ENCODE measurements at places on chromosomes 5 and 9.

DNA sequence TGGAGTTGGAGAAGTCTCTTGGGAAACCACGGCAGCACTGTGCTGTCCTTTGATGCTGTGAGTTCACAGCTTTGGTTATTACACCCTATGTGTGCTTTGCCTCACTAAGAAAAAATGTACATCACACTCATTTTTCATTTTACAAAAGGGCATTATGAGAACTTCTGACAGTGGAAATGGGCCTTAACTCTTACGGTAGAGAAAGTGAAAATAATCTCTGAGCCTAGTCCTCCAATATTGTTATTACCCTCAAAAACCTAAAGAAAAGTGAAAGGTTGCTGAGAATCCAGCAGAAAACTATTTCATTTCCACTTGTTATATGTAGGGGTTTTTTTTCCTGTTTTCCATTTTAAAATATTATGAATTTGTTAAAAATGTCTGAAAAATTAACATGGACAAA lies 8.2 kb upstream of the OR13D1 start:
- no peak for ATAC-seq

- no peak for ATAC-seq
Observed at GRCh38 chr5:42628821-42629220, 127.8 kb upstream of the CCDC152 start.

GRCh38 chr5:86029308-86029707 lies 588.4 kb upstream of the COX7C start:
- ATAC-seq: no peak

DNA sequence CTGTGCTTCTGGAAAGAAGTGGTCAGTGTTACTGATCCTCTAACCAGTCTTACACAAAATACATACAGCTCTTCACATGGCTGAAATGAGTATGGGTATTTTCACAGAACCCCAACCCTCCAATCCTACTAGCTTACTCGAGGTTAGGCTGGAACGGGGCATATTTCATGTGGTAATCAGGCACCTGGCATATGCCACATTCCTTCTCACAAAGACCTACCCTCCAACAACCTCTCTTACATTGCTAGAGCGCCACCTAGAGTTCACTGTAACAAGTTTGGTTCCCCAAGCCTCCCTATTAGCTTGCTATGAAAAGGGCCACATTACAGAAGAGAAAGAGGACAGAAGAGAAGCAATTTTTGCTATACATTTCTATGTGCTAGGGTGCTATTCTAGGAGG lies 597.3 kb downstream of the PRELID2 start:
- ATAC-seq: peak; percentile 91

DNA sequence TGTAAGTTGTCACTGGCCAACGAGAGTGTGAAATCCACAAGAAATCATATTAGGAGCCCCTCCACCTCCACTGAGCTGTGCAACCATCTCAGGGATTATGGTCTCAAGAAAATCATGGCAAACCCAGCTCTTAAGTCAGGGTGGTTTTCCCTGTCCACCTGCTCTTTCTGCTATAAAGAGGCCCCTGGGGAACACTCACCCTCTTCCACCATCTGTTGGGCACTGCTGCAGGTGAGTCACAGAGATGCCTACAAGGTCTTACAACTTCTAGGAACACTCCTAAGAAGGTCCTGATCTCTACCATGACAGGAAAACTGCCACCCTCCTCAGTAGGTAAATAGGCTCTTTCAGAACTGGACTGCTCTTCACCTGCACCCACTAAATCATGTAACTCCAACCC lies 61.8 kb downstream of the DRD1 start:
- ATAC-seq: no peak

DNA sequence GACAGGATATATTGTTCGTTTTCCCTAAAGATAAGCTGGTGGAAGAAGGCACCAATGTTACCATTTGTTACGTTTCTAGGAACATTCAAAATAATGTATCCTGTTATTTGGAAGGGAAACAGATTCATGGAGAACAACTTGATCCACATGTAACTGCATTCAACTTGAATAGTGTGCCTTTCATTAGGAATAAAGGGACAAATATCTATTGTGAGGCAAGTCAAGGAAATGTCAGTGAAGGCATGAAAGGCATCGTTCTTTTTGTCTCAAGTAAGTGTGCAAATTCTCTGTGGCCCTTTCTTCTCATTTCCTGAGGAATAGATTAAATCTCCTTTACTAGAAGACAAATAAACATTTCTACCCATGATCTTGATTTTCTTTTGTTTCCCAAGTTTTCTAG lies 38.0 kb downstream of the OSMR start:
- ATAC-seq: no peak

GRCh38 chr9:119924736-119925135 lies 555.5 kb upstream of the BRINP1 start:
- ATAC-seq: no peak

GRCh38 chr9:20504930-20505329 lies 117.4 kb downstream of the MLLT3 start:
- ATAC-seq: no peak

- no peak for ATAC-seq
Observed at GRCh38 chr5:132099076-132099748, 25.6 kb downstream of the CSF2 start.

GRCh38 chr5:65125591-65126541 lies 355.9 kb downstream of the ADAMTS6 start:
- ATAC-seq: no peak

- ATAC-seq: no peak
Observed at GRCh38 chr5:38756068-38756467, 89.7 kb upstream of the OSMR start.

DNA sequence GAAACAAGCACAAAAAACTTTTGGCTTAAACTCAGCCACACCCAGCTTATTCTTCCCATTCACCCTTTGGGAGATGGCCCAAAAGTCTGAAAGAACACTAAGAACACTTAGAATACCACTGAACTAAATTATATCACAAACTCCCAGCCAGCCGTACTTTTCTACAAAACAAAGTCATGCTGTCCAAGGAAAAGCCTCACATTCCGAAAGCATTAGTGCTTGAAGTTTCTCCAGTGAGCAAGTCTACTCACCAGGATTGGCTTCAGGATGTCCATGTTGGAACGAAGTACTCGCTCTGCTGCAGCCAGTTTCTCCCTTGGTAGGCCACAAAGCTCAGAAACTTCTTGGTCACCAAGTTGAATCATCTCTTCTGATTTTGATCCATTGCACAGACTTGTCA lies 69.7 kb downstream of the ABCA1 start:
- ATAC-seq: no peak

GRCh38 chr9:93223260-93224180 lies 39.6 kb downstream of the WNK2 start:
- peak; percentile 93 for ATAC-seq

DNA sequence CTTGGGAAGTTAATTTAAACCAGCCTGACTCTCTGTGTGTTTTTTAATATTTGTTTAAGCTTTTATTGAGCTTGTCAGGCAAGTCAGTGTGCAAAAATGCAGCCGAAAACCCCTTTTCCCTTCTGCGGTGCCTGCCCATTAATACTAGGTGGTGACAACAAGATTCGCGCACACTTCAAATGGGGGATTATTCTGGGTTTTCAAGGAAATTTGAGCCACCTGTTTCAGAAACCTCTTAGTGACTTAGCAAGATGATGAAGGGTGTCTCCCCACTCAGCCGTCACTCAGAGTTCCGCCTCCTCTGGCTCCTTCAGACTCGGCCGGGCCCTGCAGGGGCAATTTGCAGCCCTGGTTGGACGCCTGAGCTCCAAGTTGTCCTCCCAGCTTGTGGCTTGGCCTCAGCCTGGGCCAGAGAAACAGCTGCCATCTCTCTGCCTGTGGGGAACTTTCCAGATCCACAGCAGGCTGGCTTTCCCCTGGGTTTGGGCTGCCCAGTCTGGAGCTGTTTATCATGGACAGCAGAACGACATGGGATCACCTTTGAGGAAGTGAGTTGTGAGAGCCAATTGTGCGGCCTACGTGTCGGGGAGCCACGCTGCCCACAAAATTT lies 75.9 kb downstream of the SPRY4 start:
- peak; percentile 86 for ATAC-seq

DNA sequence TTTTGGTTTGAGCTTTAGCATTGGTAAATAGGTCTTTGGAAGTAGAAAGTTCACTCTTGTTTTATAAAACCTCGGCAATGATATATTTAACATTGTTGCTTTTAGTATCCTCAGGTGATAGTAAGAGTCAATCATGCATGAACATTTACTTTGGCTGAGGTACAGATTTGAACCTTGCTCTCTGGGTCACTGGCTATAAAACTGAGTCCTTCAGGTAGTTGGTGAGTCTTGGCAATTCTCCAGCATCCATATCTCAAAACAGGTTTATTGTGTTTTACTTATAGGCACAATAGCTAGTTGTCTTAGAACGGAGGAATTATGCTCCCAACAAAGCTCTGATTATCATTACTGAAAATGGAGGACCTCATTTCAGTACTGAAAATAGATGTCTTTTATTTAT lies 75.1 kb downstream of the MAT2B start:
- ATAC-seq: no peak

GRCh38 chr5:140043508-140043872 lies 391 bp upstream of the NRG2 start:
- ATAC-seq: peak; percentile 56

- peak; percentile 92 for ATAC-seq
Observed at GRCh38 chr5:33969572-33970452, 14.7 kb downstream of the SLC45A2 start.

DNA sequence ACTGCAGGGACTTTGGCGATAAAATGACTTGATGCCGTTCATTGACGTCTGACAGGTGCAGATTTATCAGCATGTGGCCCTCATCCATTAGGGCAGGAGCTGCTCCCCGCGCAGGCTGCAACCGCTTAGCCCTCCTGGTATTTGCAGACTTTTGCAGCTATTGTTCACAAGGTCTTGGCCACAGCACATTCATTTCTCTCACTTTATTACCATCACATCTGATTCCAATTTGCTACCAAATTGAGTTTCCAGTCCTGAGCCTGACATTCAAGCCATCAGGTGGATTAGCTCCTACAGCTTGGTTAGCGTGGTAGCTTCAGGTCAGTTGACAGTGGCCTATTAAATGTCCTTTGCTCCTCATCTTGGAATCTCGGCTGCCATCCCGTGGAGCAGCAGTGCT lies 299.2 kb downstream of the CD180 start:
- ATAC-seq: no peak

- ATAC-seq: no peak
Observed at GRCh38 chr9:36163786-36164170, 5.4 kb upstream of the CCIN start.

DNA sequence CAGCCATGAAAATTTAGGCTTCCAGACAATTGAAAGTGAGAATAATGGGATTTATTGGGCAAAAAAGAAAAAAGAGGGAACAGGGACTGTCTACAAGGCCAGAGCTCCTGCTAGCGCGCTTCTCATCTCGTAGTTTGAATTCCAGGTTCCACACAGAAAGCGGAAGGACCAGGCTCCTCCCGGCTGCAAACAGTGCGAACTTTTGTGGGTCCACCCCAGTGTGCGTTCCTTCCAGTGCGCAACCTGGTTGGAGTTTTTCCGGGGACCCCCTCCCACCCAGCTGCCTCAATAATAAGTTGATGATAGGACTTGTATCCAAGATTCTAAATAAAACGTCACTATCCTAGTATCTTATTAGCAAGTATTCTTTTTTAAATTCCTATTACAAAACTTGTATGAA lies 467.7 kb upstream of the TUSC1 start:
- no peak for ATAC-seq

GRCh38 chr9:130042885-130043653 lies at the start of gene FNBP1:
TSS of gene FNBP1 (minus strand) at chr9:130043189. CDS start at chr9:130042975, 214 bp downstream.
- ATAC-seq: peak; percentile 82

DNA sequence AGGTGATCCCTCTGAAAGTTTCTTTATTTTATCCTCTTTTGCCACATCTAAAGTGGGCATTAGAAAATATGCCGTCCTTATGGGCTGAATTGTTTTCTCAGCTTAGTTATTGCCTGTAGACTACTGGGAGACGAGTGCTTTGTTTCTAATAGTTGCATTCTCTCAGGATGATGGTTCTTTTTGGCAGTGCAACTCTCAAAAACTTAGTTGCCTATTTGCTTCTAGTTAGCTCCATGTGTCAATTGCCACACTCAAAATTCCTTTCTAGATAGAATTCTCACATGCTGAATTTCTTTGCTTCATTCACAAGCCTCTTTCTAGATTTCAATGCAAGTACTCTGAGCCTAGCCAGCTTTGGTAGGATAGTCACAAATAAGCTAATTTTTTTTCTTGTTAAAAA lies 155.5 kb downstream of the FGF10 start:
- ATAC-seq: no peak

GRCh38 chr9:113963017-113963620 lies 87.0 kb downstream of the ZNF618 start:
- ATAC-seq: peak; percentile 55

- no peak for ATAC-seq
Observed at GRCh38 chr5:42666869-42667268, 89.7 kb upstream of the CCDC152 start.

GRCh38 chr5:78621291-78621738 lies 27.3 kb downstream of the LHFPL2 start:
- ATAC-seq: no peak

GRCh38 chr5:55440188-55440646 lies 94.5 kb downstream of the PLPP1 start:
- ATAC-seq: peak; percentile 67

- ATAC-seq: no peak
Observed at GRCh38 chr5:133669472-133669871, 57.1 kb upstream of the FSTL4 start.

DNA sequence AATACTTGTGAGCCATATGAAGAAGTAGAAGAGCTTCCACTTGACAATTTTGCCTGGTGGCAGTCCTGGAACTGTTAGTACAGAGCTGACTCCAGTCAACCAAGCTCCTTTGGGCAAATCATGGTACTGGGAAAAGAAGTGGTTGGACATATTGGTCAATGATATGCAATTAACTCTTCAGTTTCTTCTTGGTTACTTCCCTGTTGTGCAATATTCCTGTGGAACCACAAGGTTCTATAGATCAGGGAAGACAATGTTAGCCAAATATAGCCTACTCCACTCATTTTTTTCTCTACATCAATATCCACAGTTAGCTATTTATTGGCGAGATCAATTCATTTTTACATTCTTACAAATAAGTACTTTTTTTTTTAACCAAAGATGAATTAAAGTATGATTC lies 14.4 kb upstream of the GDA start:
- ATAC-seq: no peak
